Brain microvascular endothelial cell (primary cell): ENCODE measurements at places on chromosomes 3 and 15.

DNA sequence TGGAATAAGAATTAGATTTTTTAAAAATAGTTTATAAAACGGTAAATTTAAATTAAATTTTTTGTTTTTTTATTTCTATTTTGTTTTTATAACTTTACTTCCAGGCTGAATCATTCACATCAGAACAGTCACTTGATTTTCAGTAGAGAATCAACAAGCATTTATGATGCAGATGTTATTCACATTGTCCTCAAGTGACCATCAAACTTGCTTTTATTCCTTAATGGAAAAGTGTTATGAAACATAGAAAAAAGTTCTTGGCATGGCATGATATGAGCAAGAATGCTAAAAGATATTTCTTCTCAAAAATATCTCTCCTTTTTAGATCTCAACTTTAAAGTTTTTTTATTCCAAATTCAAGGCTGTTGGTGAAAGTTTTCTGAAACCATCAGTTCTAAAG, 70.9 kb upstream of the TGFBR2 start:
- no peak for DNase-seq

GRCh38 chr3:22858486-22858885, 344.6 kb upstream of the UBE2E2 start:
- no peak for DNase-seq

DNA sequence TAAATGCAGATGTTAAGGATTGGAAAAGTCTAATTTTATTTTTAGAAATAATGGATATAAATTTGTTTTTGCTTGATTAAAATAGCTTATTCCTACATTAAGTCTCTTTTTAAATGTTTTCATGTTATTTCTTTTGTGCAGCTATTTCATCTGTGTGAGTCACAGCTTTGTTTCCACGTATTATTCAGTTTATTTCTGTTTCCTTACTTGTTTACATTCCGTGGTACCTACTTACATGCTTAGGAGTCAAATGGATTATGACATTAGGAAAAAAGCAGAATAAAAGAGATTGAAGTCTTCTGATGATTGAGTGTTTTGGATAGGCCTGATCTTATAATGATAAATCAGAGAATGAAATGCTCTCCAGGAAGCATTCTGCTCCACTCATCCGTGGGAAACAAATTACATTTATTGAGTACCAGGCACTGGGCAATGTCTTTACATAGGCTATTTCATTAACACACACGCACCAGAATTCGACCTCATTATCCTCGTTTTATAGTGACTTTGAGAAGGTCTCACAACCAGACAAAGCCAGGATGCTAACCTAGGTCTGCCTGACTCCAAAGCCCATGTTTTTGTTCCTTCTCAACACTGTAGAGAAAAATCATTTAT, 38.1 kb upstream of the RASA2 start:
- no peak for DNase-seq

GRCh38 chr3:142987080-142987700, 14.2 kb upstream of the U2SURP start:
- DNase-seq: peak; percentile 10

DNA sequence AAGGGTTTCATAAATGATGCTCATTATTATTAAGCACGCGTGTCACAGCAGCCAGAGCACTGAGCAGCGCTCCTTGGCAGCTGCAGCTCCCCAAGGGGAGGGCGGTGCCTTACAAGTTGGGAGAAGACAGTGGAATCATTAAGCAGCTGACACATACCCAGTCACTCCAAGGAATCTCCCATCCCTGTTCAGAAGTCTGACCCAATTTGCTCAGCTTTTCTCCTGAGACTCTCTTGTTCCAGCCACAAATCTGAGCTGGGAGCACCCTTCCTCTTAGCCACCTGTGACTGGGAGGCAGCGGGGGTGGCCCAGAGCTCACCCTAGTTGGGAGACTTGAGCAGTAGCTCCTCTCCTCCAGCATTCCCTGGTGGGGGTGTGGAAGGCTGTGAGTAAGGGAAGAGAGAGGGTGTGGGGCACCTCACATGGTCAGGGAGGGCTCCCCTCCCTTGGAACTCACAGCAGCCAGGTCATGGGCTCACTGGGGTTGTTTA, 64.3 kb downstream of the DUT start:
- DNase-seq: no peak

DNA sequence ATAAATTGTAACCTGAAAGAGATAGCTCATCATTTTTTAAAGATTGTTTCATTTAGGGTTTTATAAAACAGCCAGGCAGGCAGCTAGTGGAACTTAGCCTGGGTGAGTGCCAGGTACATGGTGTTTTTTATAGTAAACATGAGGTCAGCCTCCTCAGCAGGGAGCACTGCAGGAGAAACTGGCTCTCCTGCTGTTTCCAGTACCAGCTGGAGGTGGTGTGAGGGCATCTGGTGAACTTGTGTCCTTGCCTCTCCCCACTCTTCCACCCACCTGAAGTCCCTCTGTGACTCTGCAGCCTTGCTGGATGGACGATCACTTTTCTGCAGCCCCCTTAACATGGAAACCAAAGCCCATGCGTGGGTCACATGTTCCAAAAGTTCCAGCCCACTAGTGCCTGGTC, 128.4 kb downstream of the FAM174B start:
- DNase-seq: no peak

DNA sequence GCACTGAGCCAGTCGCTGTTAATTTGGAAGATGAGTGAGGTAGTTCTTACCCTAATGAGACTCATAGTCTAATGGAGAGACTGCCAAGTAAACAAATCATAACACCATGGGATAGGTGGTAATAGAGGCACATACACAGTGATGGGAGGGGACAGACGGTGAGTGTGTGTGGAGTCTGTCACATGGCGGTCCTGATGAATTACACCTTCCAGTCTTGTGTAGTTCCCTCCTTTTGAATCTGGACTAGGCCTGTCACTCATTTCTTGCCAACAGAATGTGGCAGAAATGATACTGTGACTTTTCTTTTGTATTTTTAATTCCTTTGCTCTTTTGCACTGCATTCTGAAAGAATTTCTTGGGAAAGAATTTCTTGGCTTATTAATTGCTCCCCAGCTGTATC, 78.1 kb downstream of the NR1D2 start:
- no peak for DNase-seq

DNA sequence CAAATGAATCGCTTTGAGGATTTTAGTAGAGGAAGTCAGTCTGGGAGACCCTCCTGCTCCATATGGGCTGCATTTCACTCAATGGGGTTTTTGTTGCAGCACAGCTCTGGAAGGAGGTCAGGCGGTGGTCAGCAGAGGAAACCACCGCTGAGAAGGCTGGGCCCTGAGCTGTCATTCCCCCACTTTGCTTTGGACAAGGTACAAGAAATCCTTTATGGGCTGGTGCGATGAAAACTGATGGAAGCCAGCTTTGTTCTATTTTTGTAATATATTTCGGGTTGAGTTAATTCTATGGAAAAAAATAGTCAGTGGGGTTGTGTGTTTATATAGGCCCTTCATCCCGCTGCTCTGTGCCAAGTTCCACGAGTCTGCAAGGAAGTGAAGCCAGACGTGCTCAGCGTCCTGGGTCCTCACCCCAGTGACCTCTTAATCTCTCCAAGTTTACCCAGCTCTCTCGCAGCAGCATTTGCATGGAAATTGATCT, 157.1 kb upstream of the TMC3 start:
- DNase-seq: no peak

- DNase-seq: peak; percentile 86
Observed at GRCh38 chr3:186097663-186098451, 11.0 kb downstream of the ETV5 start.

- no peak for DNase-seq
Observed at GRCh38 chr15:99677540-99678134, 55.6 kb downstream of the LYSMD4 start.

- DNase-seq: no peak
Observed at GRCh38 chr15:48147358-48147757, 26.6 kb downstream of the SLC24A5 start.

DNA sequence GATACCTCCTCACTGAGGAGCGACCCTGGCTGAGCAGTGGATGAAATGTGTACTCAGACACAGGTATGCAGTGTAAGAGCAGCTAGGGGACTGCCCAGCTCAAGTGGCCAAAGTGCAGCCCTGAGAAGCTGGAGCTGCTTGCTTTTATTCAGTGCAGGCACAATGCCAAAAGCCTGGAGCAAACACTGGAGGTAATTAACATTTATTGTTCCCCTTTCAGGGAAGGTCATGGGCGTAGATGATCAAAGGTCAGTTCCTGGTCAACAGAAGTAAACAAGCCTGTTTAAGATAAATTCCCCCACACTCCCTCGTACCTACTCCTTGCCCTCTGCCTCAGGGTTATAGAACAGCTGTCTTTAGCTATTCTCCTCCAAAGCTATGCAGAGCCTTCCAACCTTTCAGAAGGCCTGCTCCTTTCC, 17.5 kb downstream of the PLA2G4F start:
- no peak for DNase-seq
